ENCODE measurements at places on chromosomes 13 and 19. TPM values are rescaled to one million over a fixed set of nuclear protein-coding genes. Genes with fewer than 3 reads are reported as not detected.

ZNF317 gene
- total RNA-seq: 23.0 TPM

DCUN1D2 gene
- 19.5 TPM for total RNA-seq

OVOL3 gene
- not detected for total RNA-seq

CABP5 gene
- not detected for total RNA-seq

KCNC3 gene
- 9.3 TPM for total RNA-seq

Data from chondrocyte (in vitro differentiated cells).